ENCODE measurements at places on chromosomes 1 and 21.

DNA sequence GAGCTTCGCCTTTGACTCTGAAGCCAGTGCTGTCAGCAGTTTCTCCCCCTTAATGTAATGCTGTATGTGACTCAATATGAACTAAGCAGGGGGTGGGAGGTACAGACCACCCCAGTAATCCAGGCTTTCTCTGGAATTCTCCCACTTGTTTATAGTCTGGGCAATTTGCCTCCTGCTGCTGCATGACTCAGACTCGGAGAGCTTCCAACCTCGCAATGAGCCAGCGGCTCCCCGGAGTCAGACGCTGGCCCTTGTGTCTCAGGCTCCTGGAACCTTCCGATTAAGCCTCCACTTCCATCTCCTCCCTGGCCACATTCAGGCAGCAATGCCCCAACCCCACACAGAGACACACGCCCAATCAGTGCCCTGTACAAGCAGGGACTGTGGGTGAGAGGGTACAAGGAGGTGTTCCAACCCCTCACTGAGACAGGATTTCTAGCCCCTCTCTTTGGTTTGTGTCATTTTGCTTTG is 471.7 kb upstream of the VAMP3 start:
- peak; percentile 82 for DNase-seq

DNA sequence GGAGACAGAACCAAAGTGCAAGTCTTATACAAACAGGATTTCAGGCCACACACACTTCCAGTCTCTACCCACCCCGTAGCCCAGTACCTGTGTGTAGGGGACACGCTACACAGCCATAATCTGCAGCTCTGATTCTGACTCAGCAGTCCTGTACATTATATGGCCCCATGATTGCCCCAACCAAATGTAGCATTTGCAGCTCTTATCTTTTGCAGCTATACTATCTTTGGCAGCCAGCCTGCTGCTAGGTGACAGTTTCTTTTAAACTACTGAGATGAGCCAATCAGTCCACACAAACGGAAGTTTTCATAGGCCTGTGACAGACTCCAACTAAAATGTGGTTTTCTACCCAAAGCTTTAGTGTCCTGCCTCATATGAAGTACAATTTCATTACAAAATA is 259.6 kb upstream of the ST6GALNAC5 start:
- DNase-seq: no peak

DNA sequence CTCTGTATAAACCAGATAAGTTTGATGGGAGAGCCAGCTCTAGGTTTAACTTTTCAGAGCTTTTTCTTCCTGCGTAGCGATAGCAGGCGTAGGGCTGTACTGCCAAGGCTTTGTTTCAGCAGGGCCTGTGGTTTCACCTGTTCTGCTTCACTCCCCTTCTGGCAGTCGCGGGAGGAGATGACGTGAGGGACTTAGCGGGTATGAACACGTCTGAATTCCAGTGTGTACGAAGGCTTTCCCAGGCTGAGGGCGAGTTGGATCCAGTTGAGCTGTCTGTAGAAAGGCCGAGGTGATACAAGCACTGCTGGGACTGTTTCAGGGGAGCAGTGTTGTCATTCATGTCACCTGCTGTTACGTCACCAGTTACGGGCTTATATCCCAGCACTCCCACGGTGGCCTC is 21.2 kb downstream of the PEX14 start:
- no peak for DNase-seq

GRCh38 chr1:24111996-24112779 is at the start of gene MYOM3:
TSS of gene MYOM3 (minus strand) at chr1:24112135. CDS start at chr1:24108636, 3,499 bp downstream.
- peak; percentile 63 for DNase-seq

GRCh38 chr1:199545780-199546179 is 481.7 kb upstream of the NR5A2 start:
- no peak for DNase-seq

DNA sequence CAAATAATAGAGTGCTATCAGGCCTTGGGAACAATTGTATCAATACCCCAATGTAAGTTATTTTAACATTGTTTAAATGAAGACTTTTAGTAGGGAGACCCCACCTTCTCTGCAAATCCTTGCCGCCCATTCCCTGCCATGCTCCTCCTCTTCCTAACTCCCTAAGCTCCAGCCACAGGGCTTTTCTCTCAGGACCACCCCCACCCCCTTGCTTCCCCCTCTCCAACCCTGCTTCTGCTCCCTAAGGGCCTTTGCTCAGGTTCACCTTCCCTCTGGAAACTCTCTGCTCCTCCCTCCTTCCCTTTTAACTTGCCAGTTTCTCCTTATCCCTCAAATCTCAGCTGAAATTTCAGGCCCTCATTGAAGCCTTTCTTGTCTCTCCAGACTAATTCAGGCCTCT is 16.8 kb downstream of the CCDC190 start:
- DNase-seq: no peak

GRCh38 chr1:12148958-12149790 is 17.6 kb upstream of the TNFRSF1B start:
- no peak for DNase-seq

DNA sequence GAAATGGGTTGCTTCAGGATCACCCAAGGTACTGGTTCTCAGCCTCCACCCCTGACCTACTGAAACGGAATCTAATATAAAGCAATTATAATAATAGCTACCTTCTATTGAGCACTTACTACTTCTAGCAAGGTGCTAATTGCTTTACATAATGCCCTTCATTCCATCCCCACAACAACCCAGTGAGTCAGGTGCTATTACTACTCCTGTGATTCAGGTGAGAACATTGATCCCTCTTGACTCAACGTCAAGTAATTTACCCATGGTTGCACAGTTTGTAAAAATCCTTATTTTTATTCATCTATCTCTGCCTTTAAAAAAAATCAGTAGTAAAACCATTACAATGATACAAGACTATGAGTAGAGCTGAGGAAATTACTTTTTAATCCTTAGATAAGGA is 85.2 kb downstream of the UCHL5 start:
- no peak for DNase-seq

DNA sequence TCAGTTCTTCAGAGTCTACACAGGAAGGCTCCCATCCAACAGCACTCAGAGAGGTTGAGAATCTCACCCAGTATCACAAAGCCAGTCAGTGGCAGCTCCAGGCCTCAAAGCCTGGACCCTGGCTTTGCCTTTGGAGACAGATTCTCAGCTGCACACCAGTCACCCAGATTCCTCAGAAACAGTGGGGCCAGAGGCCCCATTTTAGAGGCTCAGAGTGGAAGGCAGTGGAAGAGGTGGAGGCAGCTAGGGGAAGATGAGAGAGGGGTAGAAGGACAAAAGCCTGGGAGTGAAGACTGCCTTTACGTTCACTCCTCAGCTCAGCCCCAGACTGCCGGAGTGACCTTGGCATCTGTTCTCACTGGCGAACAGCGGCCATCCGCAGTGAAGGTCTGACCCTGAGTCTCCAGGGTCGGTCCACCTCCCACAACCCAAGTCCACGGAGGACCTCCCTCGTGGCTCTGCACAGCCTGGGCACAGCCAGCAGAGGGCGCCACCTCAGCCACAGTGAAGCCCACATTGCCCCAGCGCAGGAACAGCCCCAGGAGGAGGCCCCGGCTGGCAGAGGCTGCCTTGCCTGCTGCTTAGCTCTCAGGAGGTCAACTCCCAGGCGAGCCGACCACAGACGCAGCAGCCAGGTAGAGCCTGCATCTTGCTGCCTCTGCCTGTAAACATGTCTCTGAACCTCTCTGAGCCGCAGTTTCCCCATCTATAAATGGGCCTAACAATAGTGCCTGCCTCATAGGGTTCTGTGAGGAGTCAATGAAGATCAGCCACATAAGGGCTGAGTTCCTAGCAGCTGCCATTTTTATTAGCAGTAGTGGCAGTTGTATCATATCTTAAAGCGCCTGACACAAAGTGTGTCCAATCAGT is 5.9 kb upstream of the FNDC5 start:
- peak; percentile 86 for DNase-seq

DNA sequence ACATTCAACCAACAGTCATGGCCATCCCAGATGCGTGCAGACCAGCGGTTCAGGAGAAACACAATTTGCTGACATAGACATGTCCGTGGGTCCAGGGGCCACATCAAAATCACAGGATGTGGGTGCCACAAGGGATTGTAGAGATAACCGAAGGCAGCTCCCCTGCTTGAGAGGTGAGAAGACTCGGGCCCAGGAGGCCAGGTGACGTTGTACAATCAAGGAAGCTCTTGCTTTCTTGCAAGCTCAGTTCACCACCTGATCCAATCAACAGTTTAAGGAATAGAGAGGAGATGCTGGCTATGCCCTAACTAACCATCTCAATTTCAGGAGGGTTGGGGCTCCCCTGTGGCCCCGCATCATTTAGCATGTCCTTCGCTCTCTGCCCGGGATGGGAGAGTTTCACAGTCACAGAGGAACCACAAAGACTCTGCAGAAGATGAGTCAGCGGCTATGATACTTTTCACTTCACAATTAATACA is 19.5 kb downstream of the UBASH3A start:
- no peak for DNase-seq

DNA sequence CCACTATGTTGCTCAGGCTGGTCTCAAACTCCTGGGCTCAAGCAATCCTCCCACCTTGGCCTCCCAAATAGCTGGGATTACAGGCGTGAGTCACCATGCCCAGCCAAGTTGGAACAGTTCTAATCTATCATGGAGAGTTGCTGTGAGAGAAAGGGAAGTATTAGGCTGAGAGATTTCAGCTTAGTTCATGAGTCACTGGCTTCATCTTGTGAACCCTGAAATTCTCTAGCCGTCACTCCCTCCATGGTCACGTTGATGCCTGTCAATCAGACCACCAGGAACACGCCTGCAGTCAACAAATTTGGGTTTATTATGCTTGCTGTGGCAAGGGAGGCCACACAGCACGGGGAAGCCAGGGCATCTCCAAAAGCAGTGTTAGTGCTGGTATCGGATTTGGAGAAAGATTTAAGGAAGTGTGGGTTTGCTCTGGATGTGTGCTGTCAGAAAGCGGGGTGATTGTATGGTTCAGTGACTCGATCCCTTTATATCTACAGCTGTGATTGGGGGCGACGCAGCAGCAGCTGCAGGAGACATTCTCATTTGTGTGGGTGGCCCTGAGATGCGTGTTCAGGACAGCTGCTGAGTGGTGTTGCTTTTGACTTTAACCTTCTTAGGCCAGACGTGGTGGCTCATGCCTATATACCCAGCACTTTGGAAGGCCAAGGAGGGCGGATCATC is 18.7 kb downstream of the UQCRHL start:
- DNase-seq: no peak

- DNase-seq: no peak
Observed at GRCh38 chr1:9078752-9079500, 9.5 kb upstream of the SLC2A5 start.

GRCh38 chr1:30976143-30976542 is 67.6 kb upstream of the SDC3 start:
- DNase-seq: peak; percentile 5

DNA sequence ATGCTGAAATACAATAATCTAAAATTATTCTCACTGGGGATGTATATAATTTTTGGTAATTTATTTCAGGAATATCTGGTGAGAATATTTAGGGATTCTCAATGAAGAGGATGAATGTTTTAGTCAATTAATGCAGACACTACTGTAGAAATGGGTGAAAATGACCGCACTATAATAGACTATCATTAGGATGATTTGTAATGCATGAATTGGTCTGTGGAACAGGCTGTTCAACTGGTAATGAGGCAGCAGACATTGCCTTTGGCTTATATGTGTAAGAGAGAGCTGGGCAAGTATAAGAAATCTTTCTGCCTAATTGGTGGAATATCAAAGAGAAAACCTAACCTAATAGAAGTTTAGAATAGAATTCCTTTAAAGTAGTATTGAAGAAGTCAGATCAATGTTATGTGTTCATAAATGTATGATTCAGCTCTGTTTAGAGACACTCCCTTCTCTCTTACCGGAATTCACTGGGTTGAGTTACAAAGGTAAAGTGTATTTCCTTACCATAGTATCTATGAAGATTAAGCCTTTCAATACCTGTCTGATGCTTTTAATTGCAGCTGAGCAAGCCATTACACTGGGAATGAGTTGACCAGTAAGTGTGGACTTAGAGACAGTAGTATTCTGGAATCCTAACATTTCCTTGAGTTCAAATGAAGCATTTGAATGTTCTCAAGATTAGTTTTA is 274.5 kb downstream of the S1PR1 start:
- DNase-seq: no peak

DNA sequence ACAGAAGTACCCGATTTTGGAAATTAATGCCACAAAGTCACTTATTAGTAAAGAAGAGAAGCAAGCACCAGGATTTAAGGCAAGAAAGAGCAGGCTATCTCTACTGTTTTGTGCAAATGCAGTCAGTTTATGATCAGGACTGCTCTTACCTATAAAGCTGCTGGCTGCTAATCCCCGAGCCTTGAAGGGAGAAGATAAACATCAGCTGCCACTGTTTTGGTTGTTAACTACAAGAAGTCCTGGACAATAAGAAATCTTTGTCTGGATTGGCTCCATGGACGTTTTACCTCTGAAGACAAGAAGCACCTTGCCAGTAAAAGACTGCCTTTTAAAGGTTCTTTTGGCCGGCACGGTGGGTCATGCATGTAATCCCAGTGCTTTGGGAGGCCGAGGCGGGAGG is 21.4 kb downstream of the FRRS1 start:
- no peak for DNase-seq

DNA sequence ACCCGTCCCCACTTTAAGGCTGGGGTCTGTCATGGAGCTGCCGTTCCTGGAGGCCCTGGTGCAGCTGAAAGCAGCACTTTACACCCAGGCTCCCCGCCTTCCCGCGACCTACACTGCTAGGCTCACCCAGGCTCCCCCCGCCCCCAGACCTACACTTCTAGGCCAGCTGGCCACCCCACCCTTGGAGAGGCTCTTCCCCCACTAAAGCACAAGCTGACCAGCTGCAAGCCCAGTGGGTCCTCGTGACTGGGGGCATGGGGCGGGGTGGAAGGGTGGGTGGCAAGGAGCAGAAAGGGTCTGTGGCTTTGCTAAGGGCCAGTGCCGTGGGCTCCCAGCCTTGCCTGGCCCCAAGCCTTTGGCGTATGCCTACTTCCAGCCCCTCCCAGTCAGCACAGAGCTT is 9.7 kb upstream of the ARHGEF16 start:
- no peak for DNase-seq

GRCh38 chr1:112926858-112927257 is 29.1 kb downstream of the SLC16A1 start:
- DNase-seq: no peak

DNA sequence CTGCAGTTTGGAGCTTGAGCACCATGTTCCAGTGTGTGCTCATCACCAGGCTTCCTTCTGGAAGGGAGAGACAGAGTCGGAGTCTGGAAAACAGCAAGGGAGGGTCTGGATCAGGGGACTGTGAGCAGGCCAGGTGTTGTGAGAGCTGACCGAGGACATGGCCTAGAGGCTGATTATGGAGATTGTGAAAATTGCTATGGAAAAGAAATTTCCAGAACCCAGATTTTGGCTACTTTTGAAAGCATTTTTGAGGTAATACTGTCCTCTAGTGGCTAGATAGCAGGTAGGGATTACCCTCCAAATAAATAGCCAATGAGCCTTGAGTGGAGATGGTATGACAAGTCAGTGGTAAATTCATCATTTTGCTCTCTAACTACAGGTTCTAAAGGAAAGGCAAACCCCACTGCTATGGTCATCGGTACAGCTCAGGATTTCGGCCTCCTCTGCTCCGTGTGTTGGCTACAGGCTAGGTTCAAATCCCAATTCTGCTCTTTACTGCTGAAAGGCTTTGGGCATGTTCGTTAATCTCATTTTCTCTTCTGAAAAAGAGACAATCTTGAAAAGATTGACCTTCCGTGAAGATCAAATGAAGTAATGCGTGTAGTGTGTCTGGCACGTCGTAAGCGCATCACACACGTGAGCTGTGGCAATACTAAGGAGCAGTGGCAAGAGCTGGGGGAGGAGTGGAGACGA is 1.0 kb upstream of the HAO2 start:
- peak; percentile 38 for DNase-seq

All from hepatic stellate cell (primary cell).